ENCODE measurements at places on chromosomes 2 and 18.
A peak's percentile ranks its signal among the peaks of the same experiment; 100 is the strongest.

GRCh38 chr18:49617329-49617695 lies 55.5 kb downstream of the LIPG start:
- no peak for DNase-seq

DNA sequence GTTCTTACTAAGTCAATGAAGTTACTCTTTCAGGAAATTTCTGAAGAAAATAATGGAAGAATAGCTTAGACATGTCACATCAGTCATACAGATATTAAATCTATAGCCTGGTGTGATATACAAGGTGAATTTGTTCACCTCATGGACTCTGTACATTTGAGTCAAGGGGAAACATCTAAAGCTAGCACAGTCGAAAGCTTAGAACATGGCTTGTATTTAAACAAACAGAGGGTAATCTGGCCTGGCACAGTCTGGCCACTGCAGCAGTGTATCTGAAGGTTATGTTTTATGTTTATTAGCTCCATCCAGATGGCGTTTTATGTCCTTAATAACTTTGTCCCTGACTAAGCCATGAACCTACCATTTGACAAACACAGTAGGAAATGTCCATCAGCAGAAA lies 817.3 kb downstream of the SATB2 start:
- no peak for DNase-seq

DNA sequence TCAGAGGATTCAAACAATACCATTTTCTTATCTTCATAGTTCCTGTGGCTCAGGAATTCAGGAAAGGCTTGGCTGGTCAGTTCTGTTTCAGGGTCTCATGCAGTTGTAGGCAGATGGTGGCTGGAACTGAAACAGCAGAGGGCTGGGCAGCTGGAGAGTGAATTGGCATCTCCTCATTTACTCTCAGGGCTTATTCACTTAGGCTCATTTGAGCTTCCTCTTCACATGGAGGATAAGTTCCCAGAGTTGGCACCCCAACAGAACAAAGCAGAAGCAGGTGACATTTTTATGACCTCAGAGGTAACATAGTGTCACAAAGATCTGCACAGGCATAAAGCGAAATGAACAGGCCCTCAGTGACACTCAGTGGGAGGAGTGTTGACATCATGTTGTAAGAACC lies 66.1 kb downstream of the RBBP8 start:
- no peak for DNase-seq

DNA sequence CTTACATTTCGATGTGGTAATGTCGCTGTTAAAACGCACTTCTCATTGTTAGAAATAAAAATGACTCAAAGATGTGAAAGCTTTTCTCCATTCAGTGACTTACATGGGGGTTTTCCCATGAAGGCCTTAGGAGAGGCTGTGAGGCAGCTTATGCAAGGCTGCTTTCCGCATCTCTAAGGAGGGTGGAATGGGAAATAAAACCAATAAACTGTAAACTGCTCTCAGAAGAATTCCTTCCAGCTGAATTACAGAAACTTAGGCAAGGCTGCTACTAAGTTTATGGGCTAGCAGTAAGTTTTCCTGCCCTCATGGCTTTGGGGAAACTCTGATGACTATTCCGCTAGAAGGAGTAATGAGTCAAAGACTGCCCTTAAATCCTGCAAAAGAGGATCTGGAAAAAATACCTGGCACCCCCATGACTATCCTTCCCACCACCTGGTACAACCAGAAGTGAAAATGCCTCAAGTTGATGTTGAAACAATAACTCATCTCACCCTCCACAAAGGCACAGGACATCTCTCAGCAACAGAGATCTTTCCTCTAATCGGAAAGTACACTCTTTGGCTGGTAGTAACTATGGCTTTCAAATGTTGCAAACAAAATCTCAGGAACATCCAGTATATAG lies 97.7 kb upstream of the SMAD7 start:
- DNase-seq, result peak; percentile 25

- no peak for DNase-seq
Measured at GRCh38 chr2:211103989-211104388, 547.6 kb downstream of the CPS1 start.

- DNase-seq, result no peak
Measured at GRCh38 chr2:134662751-134663150, 56.0 kb downstream of the TMEM163 start.

GRCh38 chr2:134692499-134692898 lies 26.3 kb downstream of the TMEM163 start:
- no peak for DNase-seq

GRCh38 chr2:159737292-159737916 lies 25.1 kb downstream of the MARCHF7 start:
- no peak for DNase-seq

- DNase-seq, result no peak
Measured at GRCh38 chr2:38652431-38653273, 13.3 kb upstream of the GALM start.

DNA sequence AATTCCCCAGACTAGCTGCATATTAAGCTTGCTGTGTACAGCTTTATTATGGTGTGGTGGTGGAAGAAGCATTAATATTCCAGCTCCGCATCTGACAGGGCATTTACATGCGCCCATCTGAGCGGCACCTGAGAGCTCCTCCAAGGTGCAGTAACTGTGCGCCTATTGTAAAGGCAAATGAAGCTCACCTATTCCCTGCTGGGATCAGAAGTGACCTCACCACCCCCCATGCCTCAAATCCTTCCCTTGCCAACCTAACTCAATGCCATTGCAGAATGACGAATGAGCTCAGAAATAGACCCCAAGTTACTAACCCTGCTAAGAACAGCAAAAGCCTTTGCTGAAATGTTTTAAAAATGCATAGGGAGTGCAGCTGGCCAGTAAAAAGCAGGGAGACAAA lies 14.3 kb downstream of the BCL11A start:
- no peak for DNase-seq

DNA sequence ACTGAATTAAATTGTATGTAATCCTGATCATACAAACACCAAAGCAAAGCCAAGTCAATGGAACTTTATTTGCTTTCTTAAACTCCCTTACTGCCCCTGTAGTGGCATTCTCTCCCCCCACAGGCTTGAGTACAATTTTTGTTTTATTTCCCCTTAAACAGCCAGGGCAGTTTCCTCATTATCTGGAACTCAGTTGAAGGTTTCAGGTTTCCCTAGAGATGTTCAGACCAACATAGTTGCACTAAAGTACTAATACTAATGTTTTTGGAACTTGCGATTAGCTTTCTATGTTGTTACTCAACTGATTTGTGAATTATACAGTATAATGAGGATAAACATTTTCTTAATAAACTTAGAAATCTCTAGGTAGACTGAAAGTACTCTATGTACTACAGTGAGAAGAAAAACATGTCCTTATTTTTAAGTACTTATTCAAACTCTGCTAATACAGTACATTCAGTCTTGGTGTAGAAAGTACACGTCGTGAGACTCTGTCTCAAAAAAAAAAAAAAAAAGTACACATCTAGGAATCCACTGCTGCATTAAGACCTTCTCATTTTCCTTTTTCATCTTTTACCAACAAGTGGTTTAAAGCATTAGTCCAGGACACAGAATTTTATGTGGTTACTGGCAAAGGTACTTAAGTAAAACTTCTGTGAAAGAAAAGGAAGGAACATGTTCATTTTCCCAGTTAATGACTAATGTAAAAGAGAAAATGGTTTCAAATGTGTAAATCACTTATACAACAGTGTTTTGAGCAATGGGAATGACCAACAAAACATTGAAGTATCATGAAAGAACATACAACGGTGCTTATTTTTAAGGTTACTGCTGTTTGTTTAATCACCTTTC lies 209.5 kb upstream of the SMAD7 start:
- DNase-seq, result no peak

DNA sequence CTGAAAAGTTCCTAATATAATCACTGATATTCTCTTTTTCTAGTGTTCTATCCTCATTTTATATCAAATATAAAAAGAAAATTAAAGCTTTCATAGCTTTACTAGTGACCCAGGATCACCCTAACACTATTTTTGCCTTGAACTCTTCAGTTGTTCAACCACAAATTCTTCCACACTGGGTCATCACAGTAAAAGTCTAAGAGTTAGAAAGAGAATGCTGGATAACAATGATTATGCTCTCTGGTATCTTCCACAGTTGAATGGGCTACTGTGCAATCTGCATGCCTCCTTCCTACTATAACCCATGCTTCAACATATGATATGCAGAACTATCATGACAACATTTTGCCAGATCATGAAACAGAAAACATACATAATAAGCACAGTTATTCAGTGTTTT lies 32.3 kb downstream of the CHN1 start:
- peak; percentile 16 for DNase-seq

- DNase-seq, result no peak
Measured at GRCh38 chr2:3208179-3208578, 169.4 kb downstream of the EIPR1 start.

DNA sequence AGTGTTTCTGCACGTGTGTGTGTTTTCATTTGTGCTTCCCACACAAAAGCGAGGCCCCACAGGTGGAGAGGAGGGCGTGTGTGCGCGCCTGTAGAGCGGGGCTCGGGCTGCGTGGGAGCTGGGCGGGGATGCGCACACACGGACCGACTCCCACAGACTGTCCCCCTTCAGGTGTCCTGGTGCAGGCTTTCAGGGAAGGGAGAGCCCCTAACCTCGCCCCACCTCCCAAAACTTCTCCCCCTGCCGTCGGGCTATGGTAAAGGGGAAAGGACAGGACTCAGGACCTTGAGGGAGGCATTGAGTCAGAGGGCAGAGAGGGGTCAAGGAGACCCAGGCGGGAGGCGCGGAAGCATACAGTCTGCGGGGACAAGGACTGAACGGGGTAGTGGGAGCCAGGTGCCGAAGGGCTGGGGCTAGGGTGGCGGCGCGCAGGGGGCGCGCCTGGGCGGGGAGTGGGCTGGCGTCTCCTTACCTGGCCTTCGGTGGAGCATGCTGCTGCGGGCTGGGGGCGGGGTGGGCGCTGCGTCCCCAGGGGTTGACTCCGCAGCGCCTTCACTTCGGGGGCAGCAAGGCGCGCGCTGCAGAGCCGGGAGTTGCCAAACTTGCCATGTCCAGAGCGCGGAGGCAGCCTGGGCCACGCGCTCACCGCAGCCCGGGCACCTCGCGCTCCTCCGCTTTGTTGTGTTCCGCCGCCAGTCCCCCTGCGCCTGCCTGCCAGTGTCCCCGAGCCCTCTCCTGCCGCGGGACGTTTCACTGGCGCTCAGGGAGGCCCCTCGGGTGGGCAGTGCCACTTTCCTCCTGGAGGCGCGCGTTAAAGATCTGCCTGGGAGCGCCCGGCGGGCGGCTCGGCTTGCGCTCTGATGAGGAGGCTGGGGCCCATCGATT lies 302.0 kb downstream of the NCKAP5 start:
- no peak for DNase-seq

DNA sequence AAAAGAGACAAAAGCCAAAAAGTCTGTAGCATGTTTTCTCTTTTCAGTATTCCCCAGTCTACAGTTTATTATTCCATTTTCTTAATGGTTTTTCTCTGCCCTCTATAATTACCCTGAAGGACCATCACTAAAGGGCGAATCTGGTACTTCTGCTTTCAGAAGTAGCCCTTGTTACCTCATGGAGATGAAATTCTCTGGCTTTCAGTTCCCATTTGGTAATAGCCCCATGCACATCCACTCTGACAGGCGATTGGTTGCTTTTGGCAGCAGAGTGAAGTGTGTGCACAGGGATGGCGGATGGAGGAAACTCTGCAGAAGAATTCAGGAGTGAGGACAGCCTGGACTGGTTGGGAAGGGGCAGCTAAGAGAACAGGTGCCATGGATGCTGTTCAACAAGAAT lies 66.3 kb upstream of the NABP1 start:
- DNase-seq, result no peak

DNA sequence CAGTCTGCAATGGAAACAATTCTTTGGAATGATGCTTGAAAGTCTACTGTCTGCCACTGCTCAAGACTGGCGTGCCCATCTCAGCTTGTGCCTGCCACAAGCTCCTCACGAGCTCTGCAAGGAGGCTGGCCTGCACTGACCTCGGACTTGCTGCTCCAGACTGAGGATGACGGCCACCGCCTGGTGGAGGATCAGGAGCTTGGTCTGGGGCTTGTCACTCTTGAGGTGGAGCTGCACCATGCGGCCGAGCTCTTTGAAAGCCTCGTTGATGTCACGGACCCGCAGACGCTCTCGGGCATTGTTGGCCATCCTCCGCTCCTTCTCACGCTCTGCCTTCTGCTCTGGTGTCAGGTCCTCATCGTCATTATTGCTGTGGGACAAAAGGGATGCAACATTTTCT lies 269.4 kb upstream of the CCDC68 start:
- DNase-seq, result no peak

GRCh38 chr2:217952409-217952808 lies 50.4 kb downstream of the TNS1 start:
- no peak for DNase-seq

DNA sequence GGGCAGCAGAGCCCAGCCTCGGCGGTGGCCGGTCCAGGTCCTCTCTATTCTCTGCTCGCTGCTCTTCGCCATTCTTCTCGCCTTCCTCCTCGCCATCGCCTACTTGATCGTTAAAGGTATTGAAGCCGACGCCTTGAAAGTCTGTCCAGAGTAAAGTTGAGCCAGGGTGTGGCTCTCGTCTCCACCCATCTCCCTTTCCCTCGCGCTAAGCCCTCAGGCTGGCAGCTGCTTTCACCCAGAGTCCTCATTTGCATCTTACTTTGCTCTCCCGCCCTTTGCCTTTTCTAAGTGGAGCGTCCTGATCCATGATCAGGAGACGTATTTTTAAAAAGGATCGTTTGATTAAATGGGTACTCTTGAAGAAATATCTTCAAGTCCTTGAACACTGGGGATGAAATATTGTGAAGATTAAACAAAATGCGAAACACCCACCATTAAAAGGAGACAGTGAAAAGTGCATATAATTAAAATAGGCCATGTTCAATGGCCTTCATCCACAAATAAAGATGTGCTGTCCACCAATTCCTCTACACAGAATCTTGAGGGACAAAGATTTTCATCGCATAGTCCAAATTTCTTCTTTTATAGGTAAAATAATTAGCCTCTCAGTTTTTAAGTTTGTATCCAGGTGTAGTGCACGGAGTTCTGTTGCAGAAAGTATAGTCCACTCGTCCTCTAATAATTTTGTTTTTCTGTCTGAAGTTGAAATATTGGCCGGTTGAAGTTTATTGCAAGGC lies 657 bp downstream of the ARL6IP6 start:
- no peak for DNase-seq

GRCh38 chr2:133389569-133389968 lies 178.7 kb downstream of the NCKAP5 start:
- no peak for DNase-seq

GRCh38 chr18:49177071-49177470 lies 226.3 kb upstream of the SMAD7 start:
- DNase-seq, result no peak

- no peak for DNase-seq
Measured at GRCh38 chr2:100052650-100053049, 89.7 kb downstream of the AFF3 start.

- DNase-seq, result no peak
Measured at GRCh38 chr2:31429759-31430438, 15.4 kb upstream of the XDH start.

DNA sequence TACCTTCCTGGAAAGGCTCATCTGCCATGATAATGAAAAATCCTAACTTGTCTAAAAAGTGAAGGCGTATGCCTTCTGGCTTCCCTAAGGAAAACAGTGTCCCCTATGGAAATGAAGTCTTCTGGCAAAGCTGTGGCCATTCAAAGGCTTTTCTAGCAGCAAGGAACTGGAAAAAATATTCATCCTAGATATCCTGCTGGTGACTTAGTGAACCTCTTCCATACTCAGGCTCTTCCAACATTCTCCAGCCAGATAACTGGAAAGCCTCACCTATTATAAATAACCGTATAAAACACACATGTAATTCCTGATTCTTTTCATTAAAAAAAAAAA lies 84.7 kb downstream of the RBMS1 start:
- no peak for DNase-seq

All from amniotic stem cell (primary cell).